ENCODE measurements at places on chromosomes 13 and 19.
A peak's percentile ranks its signal among the peaks of the same experiment; 100 is the strongest.

- no peak for DNase-seq
Observed at GRCh38 chr13:29270271-29270985, 325.1 kb downstream of the SLC7A1 start.

GRCh38 chr19:48997972-48998371 is 4.3 kb downstream of the RUVBL2 start:
- DNase-seq, result peak; percentile 43

DNA sequence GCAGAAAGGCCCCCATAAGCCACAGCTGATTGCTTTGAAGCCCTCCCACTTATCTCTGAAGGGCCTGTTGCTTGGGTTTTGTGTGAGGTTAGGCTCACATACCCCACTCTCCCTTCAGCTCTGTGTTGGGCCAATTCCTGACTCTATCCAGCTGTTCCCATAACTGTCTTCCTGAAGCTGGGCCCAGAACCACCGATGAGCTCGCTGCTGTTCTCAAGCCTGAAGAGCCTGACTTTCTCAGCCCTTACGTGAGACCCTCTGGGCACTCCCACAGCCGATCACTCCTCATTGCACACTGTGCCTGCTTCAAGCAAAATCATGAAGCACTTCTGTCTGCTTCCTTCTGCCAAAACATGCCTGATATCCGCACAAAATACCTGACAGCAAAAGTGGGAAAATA is 124.1 kb downstream of the CRYL1 start:
- DNase-seq, result no peak

DNA sequence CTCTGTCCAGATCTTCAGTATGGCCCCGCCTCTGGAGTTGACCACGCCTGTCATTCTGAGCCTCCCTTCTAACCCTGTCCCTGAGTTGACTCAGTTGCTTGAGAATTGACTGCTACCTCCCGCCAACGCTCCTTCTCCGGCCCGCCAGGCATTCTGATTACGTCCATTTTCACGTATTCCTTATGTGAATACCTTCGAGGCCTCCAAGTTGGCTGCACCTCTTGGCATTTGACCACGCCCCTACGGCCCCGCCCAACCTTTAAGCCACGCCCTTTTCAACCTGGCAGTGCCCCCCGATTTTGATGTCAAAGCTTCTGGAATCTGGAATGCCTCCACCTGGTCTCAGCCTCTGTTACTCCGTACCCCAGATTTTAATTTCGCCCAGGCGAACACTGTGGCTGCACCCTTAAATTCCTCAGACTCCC is 1.7 kb upstream of the EML2 start:
- DNase-seq, result no peak

GRCh38 chr13:112728375-112729126 is 38.7 kb downstream of the ATP11A start:
- no peak for DNase-seq

- DNase-seq, result no peak
Observed at GRCh38 chr19:31348481-31349159, 616 bp downstream of the TSHZ3 start.

- no peak for DNase-seq
Observed at GRCh38 chr13:111626371-111627305, 306.2 kb downstream of the TEX29 start.

- DNase-seq, result no peak
Observed at GRCh38 chr19:55228403-55229031, at the start of gene TMEM86B. Gene TMEM86B, minus strand, starts transcription at chr19:55228763. Its CDS starts 22 bp downstream, at chr19:55228741.

GRCh38 chr13:107276936-107277335 is 709.0 kb upstream of the ARGLU1 start:
- DNase-seq, result no peak

- no peak for DNase-seq
Observed at GRCh38 chr19:22945560-22945959, 57.4 kb downstream of the ZNF728 start.

- DNase-seq, result no peak
Observed at GRCh38 chr13:110469597-110469996, 91.9 kb downstream of the RAB20 start.

- DNase-seq, result no peak
Observed at GRCh38 chr13:23883255-23883654, 5.9 kb downstream of the MIPEP start.

DNA sequence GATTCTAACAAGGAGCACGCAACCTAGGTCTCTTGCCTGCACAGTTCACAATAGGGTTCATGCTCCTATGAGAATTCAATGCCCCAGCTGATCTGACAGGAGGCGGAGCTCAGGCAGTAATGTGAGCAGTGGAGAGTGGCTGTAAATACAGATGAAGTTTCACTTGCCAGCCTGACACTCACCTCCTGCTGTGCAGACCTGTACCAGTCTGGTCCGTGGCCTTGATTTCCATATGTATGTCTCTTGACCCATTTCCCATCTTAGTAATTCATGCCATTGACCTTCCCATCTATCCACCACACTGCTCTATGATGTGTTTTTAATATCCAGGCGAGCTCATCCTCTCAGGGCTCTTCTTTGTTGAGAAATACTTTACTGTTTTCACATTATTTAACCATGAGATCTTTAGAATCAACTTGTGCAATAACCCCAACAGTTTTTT is 95.2 kb downstream of the LRCH1 start:
- DNase-seq, result peak; percentile 18

GRCh38 chr13:101967781-101968180 is 434.1 kb downstream of the FGF14 start:
- DNase-seq, result no peak

- DNase-seq, result no peak
Observed at GRCh38 chr19:55265723-55266386, 7.0 kb upstream of the PPP6R1 start.

GRCh38 chr19:34365463-34366401 is 736 bp downstream of the GPI start:
- DNase-seq, result peak; percentile 30

DNA sequence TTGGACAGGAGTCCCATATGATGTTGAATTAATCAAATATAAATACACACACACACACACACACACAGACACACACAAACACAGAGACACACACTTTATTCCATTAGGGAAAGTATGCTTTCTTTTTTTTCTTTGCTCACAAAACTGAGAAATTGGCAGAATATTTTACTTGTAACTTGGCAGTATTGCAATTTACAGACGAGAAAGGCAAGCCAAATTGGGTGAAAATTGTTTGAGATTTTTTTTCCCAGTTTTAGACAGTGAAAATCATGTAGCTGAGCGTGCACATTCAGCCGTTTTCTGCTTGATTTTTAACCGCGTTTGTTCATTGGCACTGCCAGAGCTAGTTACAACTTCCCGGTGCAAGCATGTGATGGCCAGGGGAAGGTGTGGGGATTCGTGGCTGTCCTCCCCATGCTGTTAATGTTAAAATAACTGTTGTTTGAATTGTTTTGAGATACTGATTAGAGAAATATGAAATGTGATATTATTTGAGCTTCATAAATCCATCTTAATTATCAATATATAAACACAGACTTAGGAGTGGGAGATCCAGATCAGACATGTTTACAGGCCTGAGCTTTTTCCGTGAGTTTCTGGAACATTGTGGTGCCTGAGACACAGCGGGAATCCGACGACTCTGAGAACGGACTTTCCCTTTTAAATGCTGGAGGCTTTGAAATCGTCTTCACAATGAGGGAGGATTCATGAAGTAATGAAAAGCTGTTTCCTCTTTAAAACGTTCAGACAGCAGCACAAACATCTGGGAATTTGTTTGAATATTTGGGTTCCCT is 125.5 kb downstream of the KCNRG start:
- no peak for DNase-seq

- DNase-seq, result peak; percentile 34
Observed at GRCh38 chr13:29852472-29853054, 2.1 kb upstream of the UBL3 start.

DNA sequence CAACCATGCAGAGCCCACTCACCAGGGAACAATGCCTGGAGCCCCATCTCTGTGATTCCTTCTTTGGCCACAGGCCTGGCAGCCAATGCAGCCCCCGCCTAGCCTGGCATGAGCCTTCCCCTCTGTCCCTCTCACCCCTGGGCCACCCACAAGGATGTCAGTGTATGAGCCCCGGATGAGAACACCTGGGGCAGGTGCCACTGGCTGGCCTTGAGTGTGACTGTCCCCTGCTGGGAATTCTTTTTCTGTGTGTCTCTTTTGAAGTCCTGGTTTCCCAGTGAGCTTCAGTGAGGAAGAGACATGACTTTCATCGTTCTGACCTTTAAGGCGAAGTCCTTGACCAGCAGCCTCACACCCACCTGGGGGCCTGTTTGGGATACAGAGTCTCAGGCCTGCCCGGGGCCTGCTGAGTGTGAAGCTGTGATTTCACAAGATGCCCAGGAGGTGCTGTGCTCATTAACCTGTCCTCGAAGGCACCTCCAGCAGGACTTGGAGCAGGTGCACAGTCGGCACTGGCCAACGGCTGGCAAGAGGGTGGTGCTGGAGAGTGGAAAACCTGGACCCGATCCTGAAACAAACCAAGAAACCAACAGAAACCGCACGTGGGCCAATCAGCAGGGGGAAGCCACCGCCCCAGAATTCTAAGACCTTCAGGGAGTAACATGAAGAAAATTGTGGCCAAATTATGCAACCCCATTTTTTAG is 27.4 kb upstream of the SPACA7 start:
- DNase-seq, result no peak

DNA sequence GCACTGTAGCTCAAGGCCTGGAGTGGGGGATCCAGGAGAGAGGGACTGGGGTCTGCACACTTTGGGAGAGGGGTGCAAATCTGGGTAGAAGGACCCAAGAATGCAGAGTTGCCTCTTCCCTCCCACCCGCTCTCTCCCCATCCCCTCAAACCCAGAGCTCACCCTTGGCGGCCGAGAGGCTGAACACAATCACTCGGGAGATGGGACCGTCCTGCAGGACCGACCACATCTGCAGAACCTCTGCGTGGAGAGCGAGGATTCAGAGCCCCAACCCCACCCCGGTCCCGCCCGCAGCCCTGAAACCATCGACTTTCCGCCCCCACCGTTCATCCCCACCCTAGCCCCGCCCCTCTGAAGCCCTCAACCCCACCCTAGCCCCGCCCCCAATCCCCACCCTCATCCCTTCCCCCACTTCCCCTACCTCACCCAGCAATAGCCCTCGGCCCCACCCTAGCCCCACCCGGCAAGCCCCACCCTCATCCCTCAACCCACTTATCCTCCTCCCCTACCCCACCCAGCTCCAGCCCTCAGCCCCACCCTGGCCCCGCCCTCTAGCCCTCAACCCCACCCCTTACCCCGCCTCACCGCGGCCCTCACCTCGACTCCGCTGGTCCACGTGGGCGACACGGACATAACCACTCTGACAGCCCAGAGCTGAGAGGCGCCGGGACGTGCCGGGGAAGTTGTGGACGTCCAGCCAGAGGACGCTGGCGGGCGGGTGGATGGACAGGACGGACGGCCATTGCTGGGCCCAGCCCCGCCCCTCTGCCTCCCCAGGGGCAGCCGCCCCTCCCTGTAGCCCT is 4.1 kb downstream of the KPTN start:
- DNase-seq, result peak; percentile 13

- DNase-seq, result peak; percentile 66
Observed at GRCh38 chr19:2266183-2266993, 10.2 kb upstream of the JSRP1 start.

- DNase-seq, result no peak
Observed at GRCh38 chr13:59863621-59864020, 300.1 kb downstream of the DIAPH3 start.

DNA sequence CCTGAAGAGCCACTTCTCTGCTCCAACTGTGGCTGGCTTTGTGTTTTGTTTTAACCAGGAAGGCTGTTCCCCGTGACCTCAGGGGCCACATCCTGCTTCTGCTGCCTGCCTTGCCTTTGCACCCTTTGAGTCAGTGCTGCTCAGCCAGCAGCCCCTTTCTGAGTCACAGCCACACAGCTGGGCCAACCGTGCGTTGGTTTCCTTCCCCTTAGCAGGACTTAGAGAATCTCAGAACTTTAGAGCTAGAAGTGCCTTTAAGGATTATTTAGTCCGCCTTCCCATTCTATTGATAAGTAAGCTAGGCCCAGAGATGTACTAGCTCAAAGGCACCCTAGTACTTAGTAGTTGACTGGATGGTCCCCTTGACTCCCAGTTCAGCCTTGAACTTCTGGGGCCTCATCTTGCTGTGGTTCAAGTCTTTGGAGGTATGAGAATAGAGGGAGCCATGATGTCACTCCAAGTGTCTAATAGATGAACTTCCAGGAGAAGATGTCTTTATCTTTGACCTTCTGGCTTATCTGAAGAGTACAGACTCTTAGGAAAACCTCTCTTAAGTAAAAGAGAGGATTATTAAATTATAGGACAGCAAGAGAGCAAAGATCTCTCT is 8.0 kb downstream of the RGCC start:
- peak; percentile 82 for DNase-seq

DNA sequence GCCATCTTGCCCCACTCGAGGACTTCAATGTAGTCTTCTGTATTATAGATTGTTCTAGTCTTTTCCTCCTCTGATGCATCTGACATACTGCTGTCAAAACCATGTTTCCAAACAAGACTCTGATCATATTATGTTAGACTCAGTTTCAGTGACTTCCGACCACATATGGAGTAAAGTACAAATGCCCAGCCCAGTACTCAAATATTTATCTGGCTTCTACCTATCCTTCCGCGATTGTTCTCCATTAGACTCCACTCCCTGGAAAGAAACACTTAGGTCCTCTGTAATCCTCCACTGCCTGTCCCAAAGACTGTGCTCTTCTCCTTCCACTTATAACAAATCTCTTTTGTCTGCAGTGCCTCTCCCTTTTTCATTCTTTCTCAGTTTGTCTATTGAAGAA is 439.5 kb downstream of the EFNB2 start:
- DNase-seq, result no peak

- DNase-seq, result no peak
Observed at GRCh38 chr13:67001363-67001762, 228.8 kb downstream of the PCDH9 start.

GRCh38 chr19:31171936-31172335 is 177.3 kb downstream of the TSHZ3 start:
- DNase-seq, result no peak

DNA sequence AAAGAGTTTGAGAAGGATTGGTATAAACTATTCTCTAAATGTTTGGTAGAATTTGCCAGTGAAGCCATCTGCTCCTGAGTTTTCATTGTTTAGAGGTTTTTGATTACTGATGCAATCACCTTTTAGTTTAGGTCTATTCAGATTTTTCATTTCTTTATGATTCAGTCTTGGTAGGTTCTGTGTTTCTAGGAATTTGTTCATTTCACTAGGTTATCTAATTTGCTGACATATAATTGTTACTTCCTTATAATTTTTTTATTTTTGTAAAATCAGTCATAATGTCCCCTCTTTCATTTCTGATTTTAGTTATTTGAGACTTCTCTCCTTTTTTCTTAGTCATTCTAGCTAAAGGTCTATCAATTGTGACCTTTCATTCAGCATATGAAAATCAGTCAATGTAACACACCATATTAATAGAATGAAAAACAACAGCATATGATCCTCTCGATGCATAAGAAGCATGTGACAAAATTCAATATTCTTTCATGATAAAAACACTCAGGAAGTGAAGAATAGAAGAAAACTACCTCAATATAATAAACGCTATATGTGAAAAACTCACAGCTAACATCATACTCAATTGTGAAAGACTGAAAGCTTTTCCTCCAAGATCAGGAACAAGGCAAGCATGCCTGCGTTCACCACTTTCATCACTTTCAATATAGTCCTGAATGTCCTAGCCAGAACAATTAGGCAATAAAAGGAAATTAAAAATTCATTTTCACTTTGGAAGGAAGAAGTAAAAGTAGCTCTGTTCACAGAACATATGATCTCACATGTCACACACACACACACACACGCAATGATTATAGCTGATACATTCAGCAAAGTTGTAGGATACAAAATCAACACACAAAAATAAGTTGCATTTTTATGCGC is 149.1 kb downstream of the COG6 start:
- DNase-seq, result no peak

GRCh38 chr13:46698910-46699460 is 98.0 kb downstream of the ESD start:
- no peak for DNase-seq

All from AG08395 (cell line).